ENCODE measurements at places on chromosomes 7 and 10.

- no peak for DNase-seq
These were observed 75.1 kb downstream of the EBF3 start for GRCh38 chr10:129888784-129889616.

DNA sequence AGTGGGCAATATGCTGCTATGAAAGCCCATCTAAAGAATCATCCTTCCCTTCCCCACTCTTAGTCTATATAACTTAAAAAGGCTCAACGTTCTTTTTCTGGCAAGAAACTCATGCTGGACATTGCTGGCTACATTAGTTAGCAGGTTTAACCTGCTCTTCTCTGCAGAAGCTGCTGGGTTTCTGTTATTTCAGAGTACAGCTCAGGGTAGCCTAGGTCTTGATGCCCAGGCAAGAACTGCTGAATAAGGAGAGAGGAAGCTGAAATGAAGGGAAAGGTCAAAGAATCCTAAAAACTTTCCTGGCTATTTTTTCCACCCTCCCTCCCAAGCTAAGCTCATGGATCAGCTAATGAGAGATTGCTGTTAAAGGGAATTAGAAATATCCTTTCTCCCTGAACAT lies 79.4 kb downstream of the ANKIB1 start:
- no peak for DNase-seq

DNA sequence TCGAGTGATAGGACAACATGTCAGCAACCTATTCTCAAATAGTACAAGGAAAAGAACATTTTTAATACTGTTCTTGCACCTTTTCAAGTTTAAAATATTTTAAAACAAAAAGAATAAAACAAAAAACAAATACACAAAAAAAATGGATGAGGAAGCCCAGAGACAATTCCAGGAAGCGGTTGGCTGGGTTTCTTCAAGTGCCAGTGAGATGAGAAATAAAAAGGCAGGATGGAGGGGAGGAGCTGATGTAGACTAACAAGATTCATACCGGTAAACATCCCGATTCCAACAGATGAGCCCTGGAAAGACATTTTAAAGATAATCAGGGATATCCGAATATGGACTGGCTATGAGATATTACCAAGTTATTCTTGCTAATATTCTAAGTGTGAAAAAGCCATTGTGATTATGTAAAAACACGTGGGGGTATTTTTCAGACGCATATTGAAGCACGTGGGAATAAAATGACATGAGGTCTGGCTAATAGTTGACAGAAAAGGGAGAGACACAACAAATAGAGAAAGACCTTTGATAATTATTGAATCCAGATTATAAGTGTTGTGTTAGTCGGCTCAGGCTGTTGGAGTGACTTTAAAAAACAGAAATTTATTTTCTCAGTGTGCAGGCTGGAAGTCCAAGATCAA lies 101.3 kb upstream of the LRRC4 start:
- no peak for DNase-seq

- DNase-seq, result no peak
These were observed 52.6 kb downstream of the TMEM209 start for GRCh38 chr7:130152493-130153210.

GRCh38 chr10:1600861-1601260 lies 136.5 kb downstream of the ADARB2 start:
- DNase-seq, result no peak

GRCh38 chr7:46174196-46174580 lies 253.1 kb upstream of the IGFBP3 start:
- DNase-seq, result no peak

GRCh38 chr7:114979388-114979787 lies 57.5 kb downstream of the MDFIC start:
- DNase-seq, result no peak

GRCh38 chr7:39971924-39972323 lies 21.9 kb downstream of the CDK13 start:
- no peak for DNase-seq

DNA sequence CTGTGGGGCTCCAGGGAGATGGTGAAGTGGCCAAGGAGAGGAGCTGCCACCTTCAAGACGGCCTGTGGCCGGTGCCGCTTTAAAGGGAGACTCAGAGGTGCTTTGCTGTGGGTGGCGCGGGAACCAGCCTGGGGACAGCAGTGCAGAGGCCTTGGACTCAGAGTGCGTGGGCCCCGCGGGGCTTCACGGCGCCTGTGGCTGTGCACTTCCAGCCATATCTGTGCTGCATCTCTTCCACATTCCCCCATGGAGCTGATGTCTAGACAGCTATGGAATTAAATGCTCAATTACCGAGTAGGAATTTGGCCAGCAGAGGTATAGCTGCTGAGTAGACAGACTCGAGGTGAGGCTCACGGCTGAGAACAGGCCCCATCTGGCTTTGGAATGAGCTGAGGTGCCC lies 41.7 kb downstream of the HTRA1 start:
- no peak for DNase-seq

GRCh38 chr7:37371755-37372154 lies 76.9 kb downstream of the ELMO1 start:
- no peak for DNase-seq

DNA sequence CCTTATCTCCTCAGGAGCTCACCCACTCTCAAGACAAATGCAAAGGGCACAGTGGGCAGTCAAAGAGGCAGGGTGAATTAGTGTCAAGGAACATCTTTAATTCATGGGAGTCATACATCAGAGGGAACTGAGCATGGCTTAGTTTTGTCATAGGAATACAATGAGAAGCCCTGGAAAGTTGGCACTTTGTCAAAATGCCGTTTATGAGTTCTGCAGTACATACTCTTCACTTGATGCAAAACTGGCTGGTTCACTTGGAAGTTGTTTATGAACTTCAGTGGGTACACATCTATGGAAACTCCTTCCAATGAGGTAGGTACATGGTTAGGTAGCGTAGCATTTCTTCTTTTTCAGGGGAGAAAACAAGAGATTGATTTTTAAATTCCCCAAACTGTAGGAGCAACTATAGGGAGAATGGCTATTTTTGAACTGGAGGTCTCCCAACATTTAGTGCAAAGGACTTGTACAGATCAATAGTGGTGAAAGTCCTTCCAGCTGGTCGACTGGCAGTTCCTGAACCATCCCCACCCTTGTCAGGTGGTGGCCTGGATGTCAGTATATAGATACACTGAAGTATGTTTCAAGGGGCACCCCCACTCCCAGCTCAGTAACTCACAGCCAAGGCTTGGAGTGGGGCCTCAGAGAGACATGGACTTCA lies 580.5 kb downstream of the REEP3 start:
- no peak for DNase-seq

DNA sequence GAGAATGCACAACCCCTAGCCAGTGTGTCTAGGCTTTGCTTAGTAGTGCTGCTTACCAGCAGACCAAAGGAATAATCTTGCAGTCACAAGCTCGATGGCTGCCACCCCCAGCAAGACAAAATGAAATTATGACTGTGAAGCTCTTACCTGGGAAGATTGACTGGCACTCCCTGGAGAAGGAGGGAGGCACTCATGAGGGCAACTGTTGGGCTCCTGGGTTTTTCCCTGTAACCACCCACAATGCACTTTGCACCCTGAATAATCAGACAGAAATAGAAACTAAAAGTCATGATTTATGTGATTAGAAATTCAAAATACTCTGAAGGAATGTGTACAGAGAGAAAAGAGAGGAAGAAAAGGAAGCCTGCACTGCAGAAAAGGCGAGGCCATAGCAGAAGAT lies 144.3 kb upstream of the DGKB start:
- DNase-seq, result no peak

- DNase-seq, result no peak
These were observed 59.7 kb downstream of the LMBR1 start for GRCh38 chr7:156833312-156833711.

All from stimulated activated CD8-positive, alpha-beta memory T cell treated with anti-CD3 and anti-CD28 coated beads, Interleukin-7, amount 100 ng/mL, for 48 hours (primary cell).